ENCODE measurements at places on chromosomes 1 and 21.

DNA sequence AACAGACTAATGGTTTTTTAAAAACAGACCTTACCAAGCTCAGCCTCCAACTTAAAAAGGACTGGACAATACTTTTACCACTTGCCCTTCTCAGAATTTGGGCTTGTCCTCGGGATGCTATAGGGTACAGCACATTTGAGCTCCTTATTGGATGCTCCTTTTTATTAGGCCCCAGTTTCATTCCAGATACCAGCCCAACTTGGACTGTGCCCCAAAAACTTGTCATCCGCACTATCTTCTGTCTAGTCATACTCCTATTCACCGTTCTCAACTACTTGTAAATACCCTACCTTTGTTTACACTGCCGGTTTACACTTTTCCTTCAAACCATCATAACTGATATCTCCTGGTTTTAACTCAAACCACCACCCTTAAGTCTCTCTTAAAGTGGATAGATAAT lies 17.9 kb upstream of the ANKRD13C start:
- DNase-seq = no peak

DNA sequence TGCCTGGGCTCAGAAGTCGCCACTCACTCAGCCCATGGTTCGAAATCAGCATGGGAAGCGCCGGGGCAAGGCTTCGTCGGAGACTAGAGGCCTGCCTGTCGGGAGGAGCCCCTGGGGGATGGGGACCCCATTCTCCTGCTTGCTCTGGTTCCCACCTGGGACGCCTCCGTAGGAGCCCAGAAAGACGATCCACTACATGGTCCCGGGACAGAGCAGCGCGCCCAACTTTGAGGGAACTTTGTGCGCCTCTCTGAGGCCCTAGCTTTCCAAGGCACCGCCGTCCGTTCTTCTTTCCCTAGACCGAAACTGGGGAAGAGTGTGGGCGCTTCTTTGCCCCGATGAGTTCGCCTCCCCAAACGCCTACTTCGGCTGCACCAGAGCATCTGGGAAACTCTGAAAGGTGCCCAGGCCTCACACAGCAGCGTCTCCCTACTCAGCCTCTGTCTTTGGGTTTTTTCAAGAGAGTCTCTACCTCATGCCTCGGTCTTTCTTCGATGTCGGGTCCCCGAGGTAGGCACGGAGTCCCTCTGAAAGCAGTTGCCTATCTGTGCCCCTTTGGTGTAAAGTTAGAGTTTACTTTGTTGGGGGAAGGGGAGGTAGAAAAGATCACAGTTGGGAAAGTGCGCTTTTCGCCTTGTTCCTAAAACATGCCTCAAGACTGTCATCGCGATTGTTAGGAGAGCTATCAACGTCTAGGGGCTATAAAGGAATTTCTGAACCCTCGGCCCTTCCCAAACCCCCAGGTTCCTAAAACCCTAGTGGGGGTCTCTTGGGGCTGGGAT lies 14.0 kb downstream of the NR5A2 start:
- DNase-seq = no peak

GRCh38 chr1:15519625-15520024 lies 4.4 kb downstream of the CASP9 start:
- DNase-seq = no peak

- DNase-seq = no peak
Measured at GRCh38 chr21:41098481-41099042, 69.4 kb upstream of the BACE2 start.

DNA sequence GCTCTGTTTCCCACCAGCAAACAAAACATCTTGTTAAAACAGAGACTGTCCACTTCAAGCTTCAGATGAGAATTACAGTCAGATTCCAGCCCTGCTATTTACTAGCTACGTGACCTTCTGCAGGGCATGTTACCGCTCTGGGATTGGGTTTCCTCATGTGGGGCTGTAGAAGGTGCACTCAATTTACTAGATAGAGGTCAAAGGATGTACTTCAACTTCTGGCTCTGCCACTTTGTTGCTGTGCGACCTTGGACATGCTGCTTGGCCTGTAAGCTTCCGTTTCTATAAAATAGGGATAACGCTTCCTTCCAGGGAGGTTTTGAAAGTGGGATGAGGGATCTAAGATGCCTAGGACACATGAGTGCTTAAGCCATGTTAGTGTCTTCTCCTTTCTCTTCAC lies 46.0 kb upstream of the LRIG2 start:
- DNase-seq = no peak

DNA sequence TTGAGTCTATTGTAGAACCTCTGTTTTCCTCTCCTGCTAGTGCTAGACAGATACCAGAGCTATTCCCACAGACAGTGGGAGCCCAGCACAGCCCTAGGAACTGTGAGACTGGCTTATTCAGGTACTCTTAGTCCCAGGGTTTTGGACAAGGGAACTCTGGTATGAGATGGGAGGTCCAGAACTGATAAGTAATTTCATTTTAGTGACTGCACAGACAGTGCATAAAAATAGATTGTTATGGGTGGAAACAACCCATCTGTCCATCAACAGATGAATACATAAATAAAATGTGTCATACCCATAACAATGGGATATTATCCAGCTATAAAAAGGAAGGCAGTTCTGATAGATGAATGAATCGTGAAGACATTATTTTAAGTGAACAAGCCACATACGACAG lies 9.0 kb downstream of the EPS8L3 start:
- no peak for DNase-seq

GRCh38 chr1:2803086-2803930 lies 1.8 kb upstream of the TTC34 start:
- no peak for DNase-seq

GRCh38 chr1:197937892-197938291 lies 20.7 kb downstream of the LHX9 start:
- DNase-seq = no peak

DNA sequence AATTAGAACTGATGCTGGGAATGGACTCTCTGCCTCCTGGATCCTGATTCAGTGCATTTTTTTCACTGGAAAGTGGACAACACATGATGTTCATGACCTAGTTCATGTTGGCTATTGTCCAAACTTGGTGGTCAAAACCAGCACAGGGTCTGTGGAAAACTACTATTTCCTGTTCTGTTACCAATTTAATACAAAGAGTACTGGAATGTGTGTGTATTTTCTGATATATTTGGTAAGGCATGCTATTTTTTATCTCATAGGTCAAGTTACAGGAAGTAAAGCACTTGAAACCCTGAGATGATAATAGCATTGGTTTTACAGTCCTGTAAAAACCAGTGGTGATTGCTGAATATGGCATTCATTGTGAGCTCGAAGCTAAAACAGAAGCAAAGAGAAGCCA lies 89.9 kb downstream of the SGIP1 start:
- no peak for DNase-seq
